ENCODE measurements at places on chromosomes 3 and 15.

DNA sequence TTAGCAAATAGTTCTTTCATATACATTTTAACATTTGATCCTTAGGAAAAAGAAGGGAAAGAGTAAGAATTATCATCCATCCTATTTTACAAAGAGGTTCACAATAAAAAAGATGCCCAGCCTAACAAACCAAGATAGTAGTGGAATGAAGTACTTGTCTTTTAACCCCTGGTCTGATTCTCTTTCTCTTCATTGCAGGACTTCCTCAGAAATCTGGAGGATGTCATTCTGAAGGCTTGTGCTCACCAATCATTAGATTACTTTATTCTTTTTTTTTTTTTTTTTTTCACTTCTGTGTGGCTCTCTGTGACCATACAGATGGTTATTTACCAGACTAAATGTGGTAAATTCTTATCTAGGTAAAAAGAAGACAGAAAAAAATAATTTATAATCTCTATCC lies 7.0 kb downstream of the HDGFL3 start:
- DNase-seq: no peak

DNA sequence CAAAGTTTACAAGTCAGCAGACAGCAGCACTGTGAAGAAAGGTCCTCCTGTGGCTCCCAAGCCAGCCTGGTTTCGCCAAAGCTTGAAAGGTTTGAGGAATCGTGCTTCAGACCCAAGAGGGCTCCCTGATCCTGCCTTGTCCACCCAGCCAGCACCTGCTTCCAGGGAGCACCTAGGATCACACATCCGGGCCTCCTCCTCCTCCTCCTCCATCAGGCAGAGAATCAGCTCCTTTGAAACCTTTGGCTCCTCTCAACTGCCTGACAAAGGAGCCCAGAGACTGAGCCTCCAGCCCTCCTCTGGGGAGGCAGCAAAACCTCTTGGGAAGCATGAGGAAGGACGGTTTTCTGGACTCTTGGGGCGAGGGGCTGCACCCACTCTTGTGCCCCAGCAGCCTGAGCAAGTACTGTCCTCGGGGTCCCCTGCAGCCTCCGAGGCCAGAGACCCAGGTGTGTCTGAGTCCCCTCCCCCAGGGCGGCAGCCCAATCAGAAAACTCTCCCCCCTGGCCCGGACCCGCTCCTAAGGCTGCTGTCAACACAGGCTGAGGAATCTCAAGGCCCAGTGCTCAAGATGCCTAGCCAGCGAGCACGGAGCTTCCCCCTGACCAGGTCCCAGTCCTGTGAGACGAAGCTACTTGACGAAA lies 24.2 kb downstream of the STARD5 start:
- DNase-seq: no peak

DNA sequence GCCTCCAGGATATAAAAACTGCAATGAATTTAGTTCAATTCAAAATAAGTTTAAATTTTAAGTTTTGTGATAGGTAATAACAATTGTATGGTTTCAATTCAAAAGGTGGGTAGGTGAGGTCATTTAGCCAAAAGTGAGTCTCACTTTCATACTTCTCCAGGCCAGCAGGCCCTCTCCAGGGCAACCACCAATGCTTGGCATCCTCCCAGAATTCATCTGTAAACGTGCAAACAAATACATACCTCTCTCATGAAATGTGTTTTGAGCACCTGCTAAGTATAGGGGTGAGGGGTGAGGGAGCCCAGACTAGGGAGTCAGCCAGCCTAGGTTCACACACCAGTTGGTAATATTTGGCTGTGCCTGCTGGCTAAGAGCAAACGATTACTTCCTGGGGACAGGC lies 22.0 kb upstream of the RBSN start:
- no peak for DNase-seq

DNA sequence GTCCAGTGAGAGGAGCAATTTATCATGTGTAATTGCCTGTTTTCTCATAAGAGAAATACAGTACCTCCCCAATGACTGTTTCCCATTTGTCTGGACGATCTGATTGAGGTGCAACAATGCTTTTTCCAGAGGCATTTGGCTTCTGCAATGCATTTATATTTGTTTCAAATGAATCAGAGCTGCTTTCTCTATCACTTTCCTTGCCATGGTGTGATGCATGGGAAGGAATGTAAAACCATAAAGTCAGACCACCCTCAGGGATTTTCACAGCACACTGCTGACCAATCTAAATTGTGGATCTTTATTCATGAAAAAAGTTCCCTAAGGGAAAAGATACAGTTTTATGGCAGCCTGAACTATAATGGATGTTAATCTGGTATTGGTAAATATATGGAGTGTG lies 333.0 kb downstream of the ZNF385D start:
- DNase-seq: no peak

- no peak for DNase-seq
These were observed 61.7 kb upstream of the KCNMB2 start for GRCh38 chr3:178474526-178474925.

DNA sequence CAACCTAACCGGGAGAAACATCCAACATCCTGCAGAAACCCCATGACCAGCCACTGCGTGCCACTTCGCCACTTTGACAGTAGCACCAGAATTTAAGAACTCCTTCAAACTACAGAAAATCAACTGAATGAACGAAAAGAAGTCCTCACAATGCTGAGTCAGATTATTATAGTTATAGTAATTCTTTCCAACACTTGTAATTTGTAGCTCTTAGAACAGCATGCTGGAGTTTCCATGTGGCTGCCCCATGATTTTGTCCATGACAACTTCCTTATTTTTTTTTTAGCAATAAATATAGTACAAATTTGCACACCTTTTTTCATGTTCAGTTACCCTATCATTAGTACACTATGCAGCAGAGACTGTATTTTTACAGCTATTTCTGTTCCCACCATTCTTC lies 26.1 kb upstream of the SSR3 start:
- DNase-seq: no peak

GRCh38 chr15:70341566-70341965 lies 243.8 kb upstream of the TLE3 start:
- no peak for DNase-seq

DNA sequence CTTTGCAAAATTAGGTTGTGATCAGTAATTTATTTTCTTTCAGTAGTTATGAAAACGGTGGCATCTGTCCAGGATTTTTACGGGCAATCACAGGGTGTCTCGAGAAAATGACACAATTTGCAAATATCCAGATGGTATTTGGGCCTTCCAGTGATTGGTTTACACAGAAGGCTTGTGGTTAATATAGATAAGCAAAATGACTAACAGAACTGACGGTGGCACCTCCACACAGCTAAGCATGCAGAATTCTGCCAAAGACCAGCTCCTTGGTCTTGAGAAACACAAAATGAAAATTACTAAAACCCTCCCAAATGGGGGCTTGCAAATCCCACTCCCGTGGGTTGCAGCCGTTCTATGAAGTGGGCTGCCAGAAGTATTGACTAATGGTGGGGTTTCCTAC lies 5.5 kb downstream of the ARHGEF3 start:
- DNase-seq: no peak

- no peak for DNase-seq
These were observed 67.0 kb upstream of the ACAN start for GRCh38 chr15:88736204-88736603.

DNA sequence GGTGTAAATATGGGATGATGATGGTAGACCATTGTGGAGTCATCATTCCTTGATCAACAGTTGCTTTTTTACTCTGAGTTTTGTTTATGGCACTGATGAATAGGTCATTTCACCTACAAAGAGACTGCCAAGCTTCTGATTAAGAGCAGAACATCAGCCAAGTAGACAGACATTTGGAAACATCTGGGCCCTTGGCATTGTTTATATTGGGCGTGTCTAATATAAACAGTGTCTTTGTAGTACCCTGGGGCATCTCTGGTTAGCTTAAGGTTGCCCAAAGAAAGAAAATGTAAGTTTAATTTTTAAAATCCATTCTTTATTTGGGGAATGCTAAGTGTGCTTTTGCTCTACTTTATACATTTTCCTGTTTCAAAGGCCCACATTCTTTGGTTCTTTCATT lies 377.0 kb downstream of the FEZF2 start:
- DNase-seq: no peak

DNA sequence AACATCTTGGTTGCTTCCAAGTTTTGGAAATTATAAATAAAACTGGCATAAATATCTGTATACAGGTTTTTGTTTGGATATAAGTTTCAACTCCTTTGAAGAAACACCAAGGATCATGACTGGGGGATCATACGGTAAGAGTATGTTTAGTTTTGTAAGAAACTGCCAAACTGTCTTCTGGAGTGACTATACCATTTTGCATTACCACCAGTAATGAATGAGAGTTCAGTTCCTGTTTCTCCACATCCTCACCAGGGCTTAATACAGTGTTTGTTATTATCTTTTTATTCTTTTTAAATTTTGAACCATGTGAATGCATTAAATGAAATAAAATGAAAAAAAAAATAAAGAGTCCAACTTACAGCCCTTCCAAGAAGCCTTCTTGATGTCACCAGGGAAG lies 3.7 kb upstream of the ANKUB1 start:
- DNase-seq: no peak

GRCh38 chr3:62815981-62816380 lies 59.2 kb downstream of the CADPS start:
- DNase-seq: no peak

DNA sequence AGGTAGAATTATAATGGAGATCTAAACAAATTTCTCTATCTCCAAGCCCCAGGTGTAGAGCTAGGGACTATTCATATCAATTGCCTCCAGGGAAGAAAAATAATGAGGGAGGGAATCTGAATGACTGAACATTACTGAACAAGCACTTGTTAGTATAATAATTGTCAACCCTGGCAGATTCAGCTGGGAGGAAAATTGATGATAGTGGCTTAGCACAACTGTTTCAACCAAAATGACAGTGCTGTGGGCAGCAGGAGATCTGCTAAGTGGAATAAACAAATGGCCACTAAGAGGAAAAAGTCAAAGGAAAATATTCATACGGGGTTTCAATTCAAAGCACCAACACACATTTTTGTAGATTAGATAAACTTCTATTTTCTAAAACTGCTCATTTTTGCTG lies 294.9 kb upstream of the ZNF385D start:
- no peak for DNase-seq

- DNase-seq: no peak
These were observed 19.9 kb upstream of the ABHD2 start for GRCh38 chr15:89068325-89068784.

GRCh38 chr3:115470254-115470653 lies 153.1 kb upstream of the GAP43 start:
- DNase-seq: no peak

- no peak for DNase-seq
These were observed 45.0 kb downstream of the ZBTB20 start for GRCh38 chr3:115102046-115102445.

DNA sequence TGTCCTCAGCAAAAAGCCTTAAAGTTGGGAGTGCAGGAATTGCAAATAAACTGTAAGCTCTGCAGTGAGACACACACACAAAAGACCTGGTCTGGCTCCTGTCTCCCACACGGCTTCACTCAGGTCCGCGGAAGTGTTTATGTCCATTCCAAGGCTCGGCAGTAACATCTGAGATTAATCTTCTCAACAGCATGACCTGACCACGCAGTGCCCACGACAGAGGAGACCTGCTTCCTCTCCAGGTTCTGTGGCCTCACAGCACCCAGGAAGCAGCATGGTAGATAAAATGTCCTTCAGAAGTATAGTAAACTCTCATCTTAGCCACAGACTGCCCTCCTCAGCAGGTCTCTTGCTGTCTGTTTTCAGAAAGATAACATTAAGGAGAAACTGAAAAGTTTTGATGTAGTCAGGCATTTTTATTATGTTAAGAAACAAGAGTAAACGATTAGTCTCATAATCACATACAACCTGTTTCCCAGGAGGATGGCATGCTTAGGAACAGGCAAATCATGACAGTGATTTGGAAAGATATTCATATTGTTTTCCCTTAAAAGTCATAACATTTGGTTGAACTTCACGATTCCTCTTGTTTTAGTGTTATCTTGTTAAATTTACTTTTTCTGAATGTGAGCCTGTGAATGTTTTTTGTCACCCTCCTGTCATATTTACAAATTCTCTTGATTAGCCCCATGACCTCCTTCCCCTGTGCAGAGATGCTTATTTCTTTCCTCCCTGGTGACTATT lies 34.6 kb downstream of the CD200R1L start:
- no peak for DNase-seq

DNA sequence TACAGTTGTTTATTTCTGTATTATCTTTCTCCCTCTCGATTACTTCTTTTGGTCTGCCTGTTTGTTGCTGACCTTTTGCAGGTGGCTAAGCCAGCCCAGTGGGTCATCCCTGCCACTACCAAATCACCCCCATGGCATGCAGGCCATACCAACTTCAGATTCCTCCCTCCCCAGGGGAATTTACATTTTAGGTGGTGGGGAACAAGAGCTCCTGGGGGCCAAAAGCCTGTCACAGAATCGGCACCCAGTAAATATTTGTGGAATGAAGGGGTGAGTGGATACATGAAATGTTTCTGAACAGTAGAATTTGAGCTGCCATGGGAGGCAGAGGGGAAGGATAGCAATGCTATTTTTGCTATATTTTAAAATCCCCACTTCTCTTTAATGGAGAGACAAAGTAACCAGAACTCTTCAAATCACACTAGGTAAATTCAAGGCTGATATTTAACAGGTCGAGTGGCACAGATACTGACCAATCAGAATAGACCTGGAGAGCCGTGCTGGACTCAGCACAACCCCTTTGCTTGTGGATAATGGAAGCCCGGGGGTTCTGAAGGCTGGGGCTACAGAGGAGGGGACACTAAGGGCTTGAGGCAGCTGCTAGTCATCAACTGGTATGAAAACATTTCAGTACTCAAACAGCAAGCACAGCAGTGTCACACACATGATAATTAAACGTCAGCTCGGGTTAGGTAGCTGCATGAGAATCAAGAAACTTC lies 54.3 kb upstream of the SMAD3 start:
- no peak for DNase-seq

DNA sequence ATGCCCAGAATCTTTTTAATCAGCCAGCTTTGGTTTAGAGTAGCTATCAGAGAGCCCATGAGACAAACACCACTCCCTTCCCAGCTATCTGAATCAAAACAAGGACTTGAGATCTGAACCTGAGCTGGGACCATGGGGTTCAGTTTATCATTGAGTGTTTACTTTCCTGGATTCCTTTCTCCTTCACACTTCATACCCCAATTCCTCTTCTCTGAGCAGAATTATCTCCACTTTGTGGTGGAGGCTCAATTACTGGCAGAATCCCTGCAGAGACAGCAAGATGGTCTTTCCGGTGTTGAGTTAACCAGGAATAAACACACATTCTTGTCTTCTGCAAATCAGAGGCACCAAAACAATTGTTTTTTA lies 102.4 kb downstream of the RPL22L1 start:
- DNase-seq: no peak

- DNase-seq: no peak
These were observed 18.5 kb downstream of the RYK start for GRCh38 chr3:134232151-134232550.

DNA sequence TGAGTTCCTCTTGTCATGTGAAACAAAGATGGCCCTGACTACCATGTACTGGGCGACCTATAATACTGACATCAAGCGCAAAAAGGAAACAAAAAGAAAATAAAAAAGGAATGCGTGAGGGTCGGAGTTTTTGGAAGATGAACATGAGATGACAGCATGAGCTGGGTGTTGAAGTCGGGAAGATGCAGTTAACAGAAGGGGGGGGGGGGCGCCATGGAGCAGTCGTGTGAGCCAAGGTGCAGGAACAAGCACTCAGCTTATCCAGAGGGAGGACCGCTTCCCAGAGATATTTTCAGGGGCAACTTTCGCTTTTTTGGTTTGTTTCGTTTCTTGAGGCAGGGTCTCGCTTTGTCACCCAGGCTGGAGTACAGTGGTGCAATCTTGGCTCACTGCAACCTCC lies 110.2 kb downstream of the RORA start:
- no peak for DNase-seq
